ENCODE measurements at places on chromosomes 16 and 17.

GRCh38 chr17:55903028-55903690 is 152.3 kb downstream of the PCTP start:
- no peak for DNase-seq

DNA sequence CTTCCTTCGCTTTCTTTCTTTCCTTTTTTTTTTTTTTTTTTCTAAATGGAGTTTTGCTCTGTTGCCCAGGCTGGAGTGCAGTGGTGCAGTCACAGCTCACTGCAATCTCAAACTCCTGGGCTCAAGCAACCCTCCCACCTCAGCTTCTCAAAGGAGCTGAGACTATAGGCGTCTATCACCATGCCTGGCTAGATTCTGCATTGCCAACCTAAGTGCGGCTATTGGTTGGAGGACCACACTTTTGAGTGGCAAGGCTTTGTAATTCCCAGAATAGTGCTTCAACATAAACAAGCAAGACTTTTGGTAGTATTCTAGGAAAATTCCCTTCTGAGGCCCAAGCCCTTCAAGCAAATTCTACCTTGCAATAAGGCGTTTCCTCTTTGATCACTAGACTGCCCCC is 107.8 kb downstream of the YPEL2 start:
- no peak for DNase-seq

DNA sequence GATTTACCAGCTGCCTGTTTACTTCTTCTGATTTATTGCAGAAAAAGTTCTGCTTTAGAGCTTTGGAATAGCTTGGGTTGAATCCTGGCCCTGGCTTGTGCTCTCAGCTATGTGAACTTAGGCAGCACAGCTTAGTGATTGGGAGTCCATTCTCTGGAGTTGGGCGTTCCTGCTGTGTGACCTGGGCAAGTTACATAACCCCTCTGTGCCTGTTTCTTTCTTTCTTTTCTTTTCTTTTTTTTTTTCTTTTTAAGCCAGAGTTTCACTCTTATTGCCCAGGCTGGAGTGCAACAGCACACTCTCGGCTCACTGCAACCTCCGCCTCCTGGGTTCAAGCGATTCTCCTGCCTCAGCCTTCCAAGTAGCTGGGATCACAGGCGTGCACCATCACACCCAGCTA is 51.5 kb upstream of the AQP8 start:
- no peak for DNase-seq

DNA sequence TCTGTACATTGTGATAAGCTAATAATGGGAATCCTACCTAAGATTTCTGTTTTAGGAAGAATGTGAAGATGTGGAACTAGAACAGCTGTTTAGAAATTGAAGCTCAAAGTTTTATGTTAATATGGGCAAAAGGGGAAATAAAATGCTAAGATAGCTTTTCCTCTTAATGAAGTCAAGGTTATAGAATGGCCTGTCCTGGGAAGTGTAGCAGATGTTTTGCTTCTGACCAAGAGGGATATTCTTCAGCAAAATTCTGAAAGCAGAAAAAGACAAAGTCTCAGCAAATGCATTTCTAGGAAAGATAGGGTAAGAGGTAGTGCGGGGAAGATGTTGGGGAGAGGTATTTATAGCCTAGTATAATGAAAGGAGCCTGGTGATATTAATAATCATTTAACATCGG is 13.1 kb downstream of the MAP3K3 start:
- no peak for DNase-seq

DNA sequence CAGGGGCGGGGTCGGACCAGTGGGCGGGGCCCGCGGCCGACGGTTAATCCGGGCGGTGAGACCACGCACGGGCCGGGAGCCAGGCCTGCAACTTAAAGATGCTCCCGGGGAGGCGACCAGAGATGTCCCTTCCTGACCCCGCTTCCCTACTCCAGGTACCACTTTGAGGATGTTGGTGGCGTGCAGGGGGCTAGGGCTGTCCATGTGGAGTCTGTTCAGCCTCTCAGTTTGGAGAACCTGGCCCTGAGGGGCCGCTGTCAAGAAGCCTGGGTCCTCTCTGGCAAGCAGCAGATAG is 580 bp downstream of the RANGRF start:
- no peak for DNase-seq

DNA sequence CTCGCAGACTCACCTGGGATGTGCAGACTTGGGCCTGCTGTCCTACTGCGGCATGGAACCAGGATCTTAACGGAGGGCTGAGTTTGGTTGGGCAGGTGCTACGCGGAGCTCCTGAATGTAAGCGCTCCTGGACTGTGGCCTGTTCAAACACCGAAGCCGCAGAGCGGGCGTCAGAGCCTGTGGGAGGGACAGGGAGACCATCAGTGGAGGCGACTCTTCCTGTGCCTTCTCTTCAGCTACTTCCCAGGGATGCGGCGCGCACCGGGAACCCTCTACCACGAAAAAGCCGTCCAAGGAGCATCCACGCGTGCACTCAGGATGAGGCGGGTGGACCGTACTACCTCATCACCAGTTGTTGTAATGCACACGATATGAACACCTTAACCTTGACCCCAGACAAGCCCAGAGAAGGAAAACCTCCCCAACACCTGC is 2.0 kb downstream of the USP36 start:
- DNase-seq, result no peak

DNA sequence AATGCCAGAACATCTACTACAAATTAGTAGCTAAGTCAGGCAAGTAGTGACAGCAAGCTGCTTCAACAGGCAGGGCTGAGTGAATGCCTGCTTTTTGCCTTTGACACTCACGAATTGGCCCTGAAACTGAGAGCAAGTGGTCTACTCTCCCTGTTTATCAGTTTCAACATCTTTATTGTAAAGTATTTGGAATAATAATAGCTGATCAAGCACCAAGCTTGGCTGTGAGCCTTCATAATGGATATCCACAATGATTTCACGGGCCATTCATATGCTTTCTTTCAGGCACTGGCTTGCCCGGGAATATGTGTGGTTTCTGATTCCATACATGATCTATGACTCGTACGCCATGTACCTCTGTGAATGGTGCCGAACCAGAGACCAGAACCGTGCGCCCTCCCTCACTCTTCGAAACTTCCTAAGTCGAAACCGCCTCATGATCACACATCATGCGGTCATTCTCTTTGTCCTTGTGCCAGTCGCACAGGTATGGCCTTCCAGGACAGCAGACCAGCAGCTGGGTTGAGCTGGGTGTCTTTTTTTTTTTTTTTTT is 5.2 kb downstream of the TLCD3A start:
- no peak for DNase-seq

- peak; percentile 14 for DNase-seq
These were observed 79.5 kb downstream of the CA4 start for GRCh38 chr17:60229188-60229802.

- no peak for DNase-seq
These were observed 690.1 kb downstream of the WWOX start for GRCh38 chr16:78789561-78789960.

DNA sequence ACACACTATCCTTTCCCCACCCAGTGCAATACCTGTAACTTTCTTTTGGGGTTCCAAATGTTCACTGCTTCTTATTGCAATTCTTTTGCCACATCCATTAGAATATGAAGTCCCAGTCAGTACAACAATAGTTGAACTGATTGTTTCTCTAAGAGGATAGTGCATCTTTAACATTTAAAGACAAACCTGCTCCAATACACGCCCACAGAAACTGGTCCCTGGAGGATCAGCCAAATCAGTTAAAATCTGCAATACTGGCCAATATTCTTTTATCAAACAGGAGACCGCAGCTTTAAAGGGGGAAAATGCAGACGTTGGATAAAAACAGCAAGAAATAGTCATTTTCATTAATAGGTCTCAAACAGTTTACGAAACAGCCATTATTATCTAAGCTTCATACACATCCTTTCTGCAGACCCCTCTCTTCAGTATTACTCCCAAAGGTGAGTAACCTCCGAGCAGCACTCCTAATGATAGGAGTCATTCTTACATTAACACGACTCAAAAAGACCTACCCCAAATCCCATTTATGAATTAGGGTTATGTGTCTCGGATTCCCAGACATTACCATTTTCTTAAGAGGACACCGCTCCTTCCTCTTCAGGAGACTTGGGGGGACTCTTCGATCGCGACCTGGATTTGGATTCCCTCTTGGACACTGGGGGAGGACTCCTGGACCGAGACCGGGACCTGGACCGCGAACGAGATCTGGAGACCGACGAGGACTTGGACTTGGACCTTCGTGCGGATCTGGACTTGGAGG is 1.4 kb downstream of the SRSF2 start:
- DNase-seq, result no peak

DNA sequence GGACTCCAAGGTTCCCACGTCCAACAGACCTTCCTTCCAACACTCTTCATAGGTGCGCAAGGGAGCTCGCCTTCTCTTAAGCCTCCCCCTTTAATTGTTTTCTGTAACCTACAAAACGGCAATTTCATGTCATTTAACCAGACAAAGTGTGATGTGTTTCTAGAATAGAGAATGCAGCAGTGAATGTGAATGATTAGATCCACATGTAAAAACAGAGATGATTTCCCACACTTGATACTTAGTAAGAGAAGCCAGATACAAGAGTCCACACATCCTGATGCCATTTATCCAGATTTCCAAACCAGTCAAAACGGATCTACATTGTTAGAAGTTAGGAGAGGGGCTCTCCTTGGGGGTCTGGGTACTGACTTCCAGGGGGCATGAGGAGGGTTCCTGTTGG is 89.3 kb downstream of the IRF8 start:
- no peak for DNase-seq

GRCh38 chr17:50325906-50326305 is 20.0 kb upstream of the XYLT2 start:
- DNase-seq, result no peak

- DNase-seq, result no peak
These were observed 41.2 kb upstream of the NDRG4 start for GRCh38 chr16:58458606-58459343.

DNA sequence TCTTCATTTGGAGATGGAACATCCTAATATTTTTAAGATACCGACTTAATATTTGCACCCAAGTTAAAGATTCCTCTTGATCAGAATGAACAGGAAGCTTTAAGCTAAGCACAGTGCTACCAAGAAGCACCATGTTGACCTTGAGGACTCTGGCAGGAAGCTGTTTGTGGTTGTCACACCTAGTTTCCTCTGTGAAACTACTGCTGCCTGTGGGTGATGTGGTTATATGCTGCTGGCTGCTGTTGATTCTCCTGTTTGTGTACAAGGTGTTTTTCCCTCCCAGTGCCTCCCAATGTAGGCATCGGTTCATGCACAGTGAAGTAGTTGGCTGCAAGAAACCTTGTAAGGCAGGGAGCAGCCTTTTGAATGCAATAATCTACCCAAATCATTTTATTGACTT is 23.4 kb downstream of the RBL2 start:
- no peak for DNase-seq

- no peak for DNase-seq
These were observed 22.3 kb downstream of the PPL start for GRCh38 chr16:4914528-4915225.

DNA sequence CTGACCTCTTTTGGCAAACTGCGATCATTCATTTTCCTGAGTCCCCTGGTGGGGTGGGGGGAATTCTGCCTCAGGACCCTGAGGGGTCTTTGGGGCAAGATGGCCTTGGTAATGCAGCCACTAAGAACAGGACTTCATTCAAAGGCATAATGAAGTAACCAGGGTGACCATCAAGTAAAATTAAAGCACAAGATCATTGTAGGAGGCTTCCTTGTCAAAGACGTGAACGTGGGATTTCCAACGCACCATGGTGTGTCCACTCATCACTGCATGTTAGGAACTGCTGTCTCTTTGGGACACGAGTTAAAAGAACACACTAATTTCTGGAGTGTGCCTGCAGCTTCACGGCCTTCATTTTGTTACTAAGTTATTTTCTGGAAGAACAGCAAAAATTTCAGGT is 51.3 kb downstream of the NDE1 start:
- DNase-seq, result no peak

GRCh38 chr16:4664538-4665418 is 28.6 kb upstream of the NUDT16L1 start:
- DNase-seq, result no peak

- no peak for DNase-seq
These were observed 119.1 kb downstream of the CCDC182 start for GRCh38 chr17:57625957-57626356.

DNA sequence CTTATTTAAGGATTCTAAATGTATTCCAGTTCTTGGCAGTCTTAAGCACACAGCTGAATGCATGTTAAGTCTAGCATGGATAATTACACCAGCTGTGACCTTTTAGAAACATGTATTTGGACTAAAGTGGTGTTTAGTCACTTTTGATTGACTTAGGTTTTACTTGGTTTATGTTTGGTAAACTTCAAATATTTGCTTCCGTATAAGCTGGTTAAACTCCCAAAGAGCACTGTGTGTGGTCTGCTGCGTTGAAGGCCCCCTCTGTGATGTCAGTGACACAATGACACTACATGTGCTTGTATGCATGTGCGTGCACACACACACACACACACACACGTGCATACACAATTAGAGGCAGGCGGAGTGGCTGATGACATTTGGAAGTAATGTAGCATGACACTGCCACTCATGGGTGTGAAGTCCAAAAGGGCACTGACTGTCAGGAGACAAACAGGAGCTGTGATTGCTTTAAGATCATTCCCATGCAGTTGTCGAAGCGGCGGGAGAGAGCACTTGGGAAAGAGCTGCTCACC is 156.1 kb upstream of the CDH13 start:
- no peak for DNase-seq

- no peak for DNase-seq
These were observed 193.8 kb upstream of the TOX3 start for GRCh38 chr16:52740766-52741165.

DNA sequence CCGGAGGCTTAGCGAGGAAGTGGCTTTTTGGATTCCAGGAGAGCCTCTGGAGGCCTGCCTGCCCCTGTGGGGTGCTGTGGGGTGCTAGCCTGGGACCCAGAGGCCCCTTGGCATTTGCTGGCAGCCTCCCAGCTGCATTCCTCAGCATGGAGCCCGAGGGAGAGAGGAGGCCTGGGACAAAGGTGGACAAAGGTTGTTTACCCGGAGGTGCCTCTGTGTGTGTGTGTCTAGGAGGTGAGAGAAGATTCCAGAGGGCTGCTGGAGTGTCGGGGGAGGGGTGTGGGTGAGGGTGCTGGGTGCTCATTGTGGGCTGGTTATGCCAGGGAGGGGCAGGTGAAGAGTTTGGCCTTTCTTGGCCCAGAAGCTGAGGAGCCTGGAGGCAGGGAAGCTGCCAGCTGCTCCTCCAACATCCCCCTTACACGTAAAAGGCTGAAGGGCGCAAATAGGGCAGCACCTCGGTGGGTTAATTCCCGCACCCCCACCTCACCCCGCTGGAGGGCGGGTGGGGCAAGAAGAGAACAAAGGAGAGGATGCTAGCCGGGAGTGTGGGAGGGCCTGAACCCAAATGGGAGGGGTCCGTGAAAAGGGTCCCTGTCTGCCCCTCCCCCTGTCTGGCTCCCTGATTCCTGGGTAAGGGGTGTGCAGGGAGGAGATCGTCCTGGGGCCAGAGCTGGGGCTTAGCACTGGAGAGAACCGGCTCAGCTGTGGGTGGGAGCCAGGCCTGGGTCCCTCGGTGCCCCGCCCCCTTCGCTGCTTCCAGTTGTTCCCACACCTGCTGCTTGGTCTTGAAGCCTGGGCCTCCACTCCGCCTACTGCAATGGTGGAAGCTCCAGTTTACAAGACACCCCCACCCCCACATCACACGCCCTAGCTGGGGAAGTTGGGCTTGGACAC is 9.9 kb downstream of the HEXIM2 start:
- no peak for DNase-seq

- no peak for DNase-seq
These were observed 15.1 kb downstream of the FAM117A start for GRCh38 chr17:49748791-49749190.

Data from fibroblast of the aortic adventitia (primary cell).